Activated CD8-positive, alpha-beta memory T cell treated with anti-CD3 and anti-CD28 coated beads for 1 hour (primary cell): ENCODE measurements at places on chromosomes 5 and 9.

DNA sequence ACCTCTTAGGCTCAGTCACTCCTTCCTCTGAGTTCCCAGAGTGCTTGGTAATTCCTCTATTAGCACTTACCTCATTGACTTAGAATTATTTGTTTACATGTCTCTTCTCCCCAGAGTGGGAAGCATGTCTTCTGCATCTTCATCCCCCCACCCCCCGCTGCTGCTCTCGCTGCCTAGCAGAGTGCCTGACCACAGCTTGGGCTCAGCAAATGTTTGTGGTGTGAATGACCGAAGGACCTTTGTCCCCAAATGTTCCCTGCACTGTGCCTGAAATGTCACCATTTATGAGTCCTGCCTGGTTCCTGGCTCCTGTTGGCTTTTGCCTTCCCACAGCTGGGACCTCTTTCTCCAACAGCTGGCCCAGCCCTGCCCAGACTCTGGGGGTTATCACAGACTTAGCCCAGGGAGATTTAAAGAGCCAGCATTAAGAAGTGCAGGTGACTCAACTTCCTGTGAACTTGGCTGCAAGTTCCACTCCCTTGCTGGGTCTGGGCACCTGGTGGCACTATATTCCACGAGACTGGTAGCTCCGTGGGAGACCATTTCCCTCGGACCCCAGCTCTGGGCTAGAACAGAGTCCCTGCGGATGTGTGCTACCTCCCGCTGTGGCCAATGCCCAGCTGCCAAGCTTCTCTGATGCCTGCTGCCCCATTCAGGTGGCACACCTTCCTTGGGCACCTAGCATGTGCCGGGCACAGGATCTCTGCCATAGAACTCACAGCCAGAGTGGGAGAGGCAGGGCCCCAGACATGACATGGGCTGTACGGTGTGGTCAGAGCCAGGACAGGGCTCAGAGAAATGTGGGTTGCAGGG, 1.8 kb upstream of the HMCN2 start:
- no peak for DNase-seq

DNA sequence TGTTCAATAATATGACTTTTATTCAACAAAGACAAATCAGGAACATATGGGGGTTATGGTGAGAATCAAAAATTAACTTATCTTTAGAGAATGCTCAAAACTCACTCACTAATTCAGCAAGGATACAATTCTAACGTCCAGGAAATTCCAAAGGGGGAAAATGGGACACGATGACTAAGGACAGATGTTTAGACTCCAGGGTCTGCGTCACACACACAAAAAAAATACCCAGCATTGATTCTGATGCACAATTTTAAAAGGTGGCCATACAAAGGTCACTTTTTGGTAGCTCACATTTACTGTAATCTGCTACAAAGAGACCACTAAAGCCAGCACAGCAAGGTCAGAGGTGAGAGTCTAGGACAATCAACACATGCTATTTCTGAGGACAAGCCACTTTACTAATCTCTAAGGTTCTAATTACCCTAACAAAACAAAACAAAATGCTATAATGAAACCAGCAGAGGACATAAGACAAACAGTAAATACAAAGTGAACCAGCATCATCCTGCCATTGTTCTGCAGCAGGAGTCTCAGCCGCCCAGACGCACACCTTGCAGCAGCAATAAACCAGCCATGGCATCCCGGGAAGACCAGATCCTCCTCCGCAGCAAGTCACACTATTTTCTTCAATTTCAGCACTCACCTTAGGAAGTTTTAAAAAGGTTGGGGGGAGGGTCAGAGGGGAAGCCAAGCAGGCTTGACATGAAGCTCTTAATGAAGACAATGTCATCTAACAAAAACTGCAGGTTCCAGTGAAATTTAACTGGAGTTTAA, 57.8 kb downstream of the TTC39B start:
- no peak for DNase-seq

GRCh38 chr9:3863111-3863528, 337.3 kb upstream of the RFX3 start:
- DNase-seq = no peak

GRCh38 chr9:82170866-82171265, 182.3 kb downstream of the SPATA31D1 start:
- DNase-seq = no peak

DNA sequence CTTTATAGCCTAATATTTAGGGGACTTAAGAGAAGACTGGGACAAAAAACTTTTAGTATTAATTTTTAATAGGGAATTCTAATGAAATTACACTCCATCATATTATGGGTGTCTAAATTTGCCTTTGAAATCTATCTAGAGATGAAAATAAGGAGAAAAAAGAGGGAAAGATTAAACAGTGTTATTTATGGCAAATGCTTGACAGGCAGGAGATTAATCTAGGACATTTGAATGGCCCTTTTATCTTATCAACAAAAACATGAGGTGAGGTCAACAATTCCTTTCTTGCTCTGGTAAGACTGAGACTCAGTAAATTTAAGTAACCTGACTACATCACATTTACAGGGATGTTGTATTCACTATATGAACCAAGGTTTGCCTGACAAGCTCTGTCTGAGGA, 852.8 kb upstream of the CTNND2 start:
- DNase-seq = no peak

GRCh38 chr5:76801803-76802195, 17.0 kb upstream of the F2RL1 start:
- no peak for DNase-seq

DNA sequence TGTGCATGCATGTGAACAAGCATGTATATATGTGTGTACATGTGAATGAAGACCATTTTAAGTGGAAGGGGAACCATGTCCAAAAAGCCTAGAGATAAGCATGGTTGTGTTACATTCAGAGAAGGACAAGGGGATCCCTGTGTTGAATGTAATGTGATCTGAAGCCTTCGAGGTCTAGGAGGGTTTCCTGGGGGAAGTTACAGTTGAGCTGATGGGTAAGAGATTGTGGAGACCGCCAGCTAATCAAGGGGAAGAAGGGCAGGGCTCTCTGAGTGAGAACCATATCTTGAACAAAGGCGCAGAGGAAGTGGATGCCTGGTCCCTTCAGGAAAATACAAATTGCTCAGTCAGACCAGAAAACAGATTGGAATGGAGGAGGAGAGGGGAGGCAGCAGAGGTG, 45.5 kb upstream of the TNFSF15 start:
- DNase-seq = no peak

GRCh38 chr5:159007235-159007634, 92.5 kb downstream of the EBF1 start:
- DNase-seq = no peak

- DNase-seq = no peak
Observed at GRCh38 chr5:174307031-174307408, 261.5 kb downstream of the NSG2 start.

- DNase-seq = no peak
Observed at GRCh38 chr5:82815871-82816270, 261.3 kb downstream of the TMEM167A start.

GRCh38 chr5:170238456-170239196, 5.8 kb downstream of the C5orf58 start:
- DNase-seq = no peak
